Osteocyte (in vitro differentiated cells): ENCODE measurements at places on chromosomes 7 and 10. TPM values are rescaled to one million over a fixed set of nuclear protein-coding genes. Genes with fewer than 3 reads are reported as not detected.

DNA sequence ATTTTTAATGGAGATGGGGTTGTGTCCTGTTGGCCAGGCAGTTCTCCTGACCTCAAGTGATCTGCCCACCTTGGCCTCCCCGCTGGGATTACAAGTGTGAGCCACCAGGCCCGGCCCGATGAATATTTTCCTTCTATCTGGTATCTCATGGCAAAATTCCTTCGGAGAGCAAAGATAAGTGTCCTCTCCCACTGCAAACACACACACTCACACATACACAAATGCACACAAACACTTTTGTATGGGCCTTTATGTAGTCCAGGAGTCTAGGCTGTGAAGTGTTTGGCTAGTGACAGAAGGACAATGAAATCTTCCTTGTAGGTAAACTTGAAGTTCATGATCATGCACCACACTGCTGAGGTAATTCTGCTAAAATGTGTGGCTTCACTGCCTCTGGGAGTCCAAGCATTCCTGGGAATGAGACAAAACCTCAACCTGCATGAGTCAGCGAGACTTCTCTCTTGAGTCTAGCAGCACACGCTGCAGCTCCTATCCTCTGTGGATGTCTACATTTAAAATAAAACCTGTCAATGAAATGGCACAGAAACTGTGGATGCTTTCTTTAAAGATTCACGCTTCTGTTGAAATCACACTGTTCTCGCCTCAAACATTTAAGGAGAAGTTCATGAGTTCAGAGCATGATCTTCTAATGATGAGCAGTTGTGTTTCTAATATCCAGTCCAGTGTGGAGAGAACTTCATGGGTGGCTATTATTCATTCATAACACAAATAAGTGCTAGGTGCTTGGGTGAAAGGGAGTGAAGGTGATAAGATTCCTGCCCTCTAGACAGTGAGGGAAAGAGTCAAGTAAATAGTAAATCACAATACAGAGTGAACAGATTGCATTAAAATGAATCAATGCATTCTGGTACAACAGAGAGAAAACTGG is 96.5 kb downstream of the NRP1 start:
- DNase-seq = no peak

GRCh38 chr10:96407560-96408069 is 48.8 kb upstream of the OPALIN start:
- DNase-seq = no peak

THSD7A gene
- total RNA-seq = 0.78 and 2.0 TPM in 2 replicates

DNA sequence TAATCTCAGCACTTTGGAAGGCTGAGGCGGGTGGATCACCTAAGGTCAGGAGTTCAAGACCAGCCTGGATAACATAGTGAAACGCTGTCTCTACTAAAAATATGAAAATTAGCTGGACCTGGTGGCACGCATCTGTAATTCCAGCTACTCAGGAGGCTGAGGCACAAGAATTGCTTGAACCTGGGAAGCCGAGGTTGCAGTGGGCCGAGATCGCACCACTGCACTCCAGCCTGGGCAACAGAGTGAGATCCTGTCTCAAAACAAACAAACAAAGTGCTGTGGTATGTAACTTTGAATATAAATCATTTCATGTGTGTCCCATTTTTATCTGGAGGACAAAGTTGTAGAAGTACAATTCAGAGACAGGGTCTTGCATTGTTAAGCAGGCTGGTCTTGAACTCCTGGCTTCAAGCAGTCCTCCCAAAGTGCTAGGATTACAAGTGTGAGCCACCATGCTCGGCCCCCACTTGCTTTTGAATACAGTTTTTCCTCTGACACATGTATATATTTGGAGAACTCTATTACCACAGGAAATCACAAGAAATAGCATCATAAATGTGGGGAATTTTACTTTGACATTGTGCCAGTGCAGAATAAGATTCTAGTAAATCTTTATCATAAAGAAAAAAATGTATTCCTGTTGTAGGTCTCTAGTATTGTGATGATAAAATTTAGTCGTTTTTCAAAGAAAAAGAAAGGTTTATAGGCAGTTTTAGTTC is 32.6 kb downstream of the PTPN12 start:
- no peak for DNase-seq

GRCh38 chr10:52871191-52871843 is 98.7 kb upstream of the MBL2 start:
- no peak for DNase-seq

GRCh38 chr7:153433223-153433622 is 619.0 kb upstream of the DPP6 start:
- DNase-seq = no peak

- DNase-seq = no peak
Observed at GRCh38 chr10:14880229-14880628, 1.6 kb downstream of the SUV39H2 start.

PCLO gene
- total RNA-seq = 0.71 and 1.4 TPM in 2 replicates

- no peak for DNase-seq
Observed at GRCh38 chr10:77309509-77309908, 328.1 kb downstream of the KCNMA1 start.
